ENCODE measurements at places on chromosomes 16 and 17.
A peak's percentile ranks its signal among the peaks of the same experiment; 100 is the strongest.

DNA sequence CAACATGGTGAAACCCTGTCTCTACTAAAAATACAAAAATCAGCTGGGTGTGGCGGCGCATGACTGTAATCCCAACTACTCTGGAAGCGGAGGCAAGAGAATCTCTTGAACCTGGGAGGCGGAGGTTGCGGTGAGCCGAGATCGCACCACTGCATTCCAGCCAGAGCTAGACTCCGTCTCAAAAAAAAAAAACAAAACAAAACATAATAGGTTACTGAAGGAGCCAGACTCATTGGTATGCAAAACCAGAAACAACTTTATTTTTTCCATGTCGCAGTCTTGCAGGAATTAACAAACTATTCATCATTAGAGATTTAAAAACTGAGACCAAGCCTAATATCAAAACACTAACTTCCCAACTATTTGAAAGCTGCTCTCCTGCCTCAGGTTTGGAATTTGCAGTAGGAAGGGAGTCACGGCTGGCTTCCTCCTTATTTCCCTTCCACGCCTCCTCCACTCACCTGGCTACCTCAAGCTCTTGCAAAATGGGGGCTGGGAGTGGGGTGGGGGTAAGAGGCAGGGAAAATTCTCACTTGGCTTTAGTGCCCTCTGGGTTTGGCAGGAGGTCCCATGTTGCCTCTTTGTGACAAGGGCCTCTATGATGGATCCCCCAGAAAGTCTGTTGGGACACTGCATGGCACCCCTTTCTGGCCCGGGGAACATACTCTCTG lies 34.1 kb upstream of the MYH10 start:
- DNase-seq = no peak

DNA sequence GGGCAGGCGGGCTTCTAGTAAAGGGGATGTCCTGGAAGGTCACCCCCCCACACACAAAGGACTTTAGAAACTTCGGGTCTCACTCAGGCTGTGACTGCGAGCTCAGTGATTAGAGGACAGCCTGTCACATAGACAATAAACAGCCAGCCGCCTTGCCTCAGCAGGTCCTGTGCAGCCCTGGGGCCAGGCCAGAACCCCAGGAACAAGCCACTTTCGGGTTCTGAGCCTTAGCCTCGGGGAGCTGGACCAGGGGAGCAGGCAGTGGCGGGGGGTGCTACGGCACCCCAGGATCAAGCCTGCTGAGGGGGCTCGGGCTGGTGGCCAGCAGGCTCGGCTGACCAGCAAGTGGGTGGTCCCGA lies 1.1 kb downstream of the GAS7 start:
- no peak for DNase-seq

GRCh38 chr17:46191322-46192188 lies 1.7 kb downstream of the KANSL1 start:
- DNase-seq = no peak

GRCh38 chr16:78768718-78769117 lies 669.3 kb downstream of the WWOX start:
- DNase-seq = no peak

GRCh38 chr16:86854626-86855294 lies 276.4 kb downstream of the FOXL1 start:
- no peak for DNase-seq

DNA sequence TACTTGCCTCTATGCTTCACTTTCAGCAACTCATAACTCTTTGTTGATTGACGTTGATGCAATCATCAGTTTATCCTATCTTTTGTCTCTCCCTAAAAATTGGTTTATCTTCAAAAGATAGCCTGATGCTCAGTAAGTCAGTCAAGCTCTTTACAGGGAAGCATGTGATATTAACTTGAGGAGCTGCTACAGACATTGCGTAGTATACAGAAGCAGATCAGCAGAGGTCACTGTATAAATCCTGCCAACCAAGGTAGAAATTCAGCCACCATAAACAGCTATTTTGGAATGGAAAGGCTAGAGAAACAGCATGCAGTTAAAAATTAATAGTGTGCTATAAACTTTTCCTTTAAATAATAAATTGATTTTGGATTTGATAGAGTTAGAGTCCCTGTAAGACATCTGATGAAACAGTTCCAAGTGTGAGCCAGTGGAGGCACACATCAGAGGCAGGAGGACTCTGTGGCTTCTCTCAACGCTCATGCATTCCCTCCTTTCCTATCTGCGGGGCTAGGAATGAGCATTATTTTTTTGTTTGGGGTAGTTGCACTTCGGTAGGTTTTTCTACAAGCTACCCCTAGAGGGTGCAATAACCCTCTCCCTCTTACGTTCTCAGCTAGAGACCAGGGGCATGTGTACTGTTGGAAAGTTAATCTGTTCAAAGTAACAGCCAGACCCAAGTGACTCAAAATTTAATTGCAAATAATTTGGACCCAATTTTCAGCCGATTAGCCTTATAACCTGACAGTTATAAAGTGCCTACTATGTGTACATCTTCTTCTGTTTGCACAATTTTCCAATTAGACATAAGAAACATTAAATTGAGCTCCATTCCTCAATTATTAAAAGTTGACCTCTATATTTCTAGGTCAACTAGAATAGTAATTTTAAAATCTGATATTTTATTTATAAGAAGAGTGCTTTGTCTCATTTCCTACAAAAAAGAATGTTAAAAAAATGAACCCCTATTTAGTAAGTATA lies 647.7 kb upstream of the SOX9 start:
- no peak for DNase-seq

DNA sequence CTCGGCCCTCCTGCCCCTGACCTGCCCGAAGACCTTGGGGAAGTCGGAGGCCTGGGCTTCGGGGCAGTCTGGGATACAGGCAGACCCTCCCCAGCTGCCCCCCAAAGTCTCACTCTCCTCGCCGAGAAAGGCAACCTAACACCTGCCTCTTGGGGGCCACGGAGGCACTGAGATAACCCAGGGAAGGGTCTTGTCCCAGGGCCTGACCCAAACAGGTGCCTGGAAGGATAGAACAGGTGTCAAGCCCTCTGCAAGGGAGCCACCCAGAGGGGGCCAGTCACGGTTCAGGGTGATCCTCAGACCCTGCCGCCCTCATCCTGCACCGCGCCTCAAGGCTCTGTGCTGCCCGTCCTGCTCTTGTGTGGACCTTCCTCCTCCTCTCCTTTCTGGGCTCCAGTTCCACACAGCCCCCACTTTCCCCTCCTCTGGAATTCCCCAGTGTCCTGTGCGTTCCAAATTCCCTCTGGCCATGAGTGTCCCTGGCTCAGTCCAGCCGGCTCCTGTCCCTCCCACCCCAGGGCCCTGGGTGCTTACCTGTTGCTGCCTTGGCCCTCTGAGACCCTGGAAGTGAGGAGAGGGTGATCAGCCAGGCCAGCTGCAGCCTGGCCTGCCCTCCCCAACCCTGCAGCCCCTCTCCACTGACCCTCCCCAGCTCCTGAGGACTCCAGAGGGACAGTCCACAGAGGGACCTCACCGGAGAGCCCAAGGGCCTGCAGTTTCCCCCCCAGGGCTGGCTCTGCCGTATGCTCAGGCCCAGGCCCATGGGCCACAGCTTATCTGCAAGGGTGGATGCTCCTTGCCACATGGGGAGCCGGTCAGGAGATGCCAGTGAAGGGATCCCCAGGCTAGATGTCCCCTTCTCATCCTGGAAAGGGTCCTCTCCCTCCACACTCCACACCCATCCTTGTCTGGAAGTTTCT lies 3.8 kb downstream of the PRSS27 start:
- no peak for DNase-seq

- DNase-seq = peak; percentile 30
These were observed 1.9 kb downstream of the MNT start for GRCh38 chr17:2398655-2399571.

GRCh38 chr17:5820721-5821456 lies 236.6 kb upstream of the NLRP1 start:
- no peak for DNase-seq

DNA sequence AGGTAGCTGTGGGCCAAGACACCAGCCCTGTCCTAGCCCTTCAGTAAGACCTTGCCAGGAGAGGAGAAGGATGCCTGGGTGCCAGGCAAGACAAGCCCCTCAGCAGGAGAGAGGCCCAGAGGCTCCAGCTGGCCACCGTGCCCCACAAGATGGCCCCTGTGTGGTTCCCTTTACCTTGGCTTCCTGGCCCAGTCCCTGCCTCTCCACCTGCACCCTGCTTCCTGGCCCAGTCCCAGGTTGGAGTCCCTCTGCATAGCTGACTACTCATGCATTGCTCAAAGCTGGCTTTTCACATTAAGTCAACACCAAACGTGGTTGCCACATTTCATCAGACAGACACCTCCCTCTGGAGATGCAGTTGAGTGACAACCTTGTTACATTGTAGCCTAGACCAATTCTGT lies 4.0 kb downstream of the SYNGR3 start:
- no peak for DNase-seq

DNA sequence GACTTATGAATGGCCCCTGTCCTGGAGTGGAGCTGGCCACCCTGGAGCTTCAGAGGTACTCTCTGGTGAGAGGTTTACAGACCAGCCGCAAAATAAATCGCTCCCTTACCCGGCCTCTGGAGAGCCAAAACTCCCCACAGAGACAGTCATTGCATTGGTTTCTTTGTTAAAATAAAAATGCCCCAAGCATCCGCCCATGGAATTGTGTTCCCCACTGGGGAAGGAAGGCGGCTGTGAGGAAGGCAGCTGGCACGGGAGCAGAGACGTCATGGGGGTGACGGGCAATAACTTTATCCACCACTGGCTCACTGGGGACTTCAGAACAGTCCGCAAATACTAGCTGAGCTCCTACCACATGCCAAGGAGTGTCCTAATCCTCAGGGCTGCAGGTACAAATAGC lies 266.2 kb upstream of the FOXF1 start:
- DNase-seq = no peak

DNA sequence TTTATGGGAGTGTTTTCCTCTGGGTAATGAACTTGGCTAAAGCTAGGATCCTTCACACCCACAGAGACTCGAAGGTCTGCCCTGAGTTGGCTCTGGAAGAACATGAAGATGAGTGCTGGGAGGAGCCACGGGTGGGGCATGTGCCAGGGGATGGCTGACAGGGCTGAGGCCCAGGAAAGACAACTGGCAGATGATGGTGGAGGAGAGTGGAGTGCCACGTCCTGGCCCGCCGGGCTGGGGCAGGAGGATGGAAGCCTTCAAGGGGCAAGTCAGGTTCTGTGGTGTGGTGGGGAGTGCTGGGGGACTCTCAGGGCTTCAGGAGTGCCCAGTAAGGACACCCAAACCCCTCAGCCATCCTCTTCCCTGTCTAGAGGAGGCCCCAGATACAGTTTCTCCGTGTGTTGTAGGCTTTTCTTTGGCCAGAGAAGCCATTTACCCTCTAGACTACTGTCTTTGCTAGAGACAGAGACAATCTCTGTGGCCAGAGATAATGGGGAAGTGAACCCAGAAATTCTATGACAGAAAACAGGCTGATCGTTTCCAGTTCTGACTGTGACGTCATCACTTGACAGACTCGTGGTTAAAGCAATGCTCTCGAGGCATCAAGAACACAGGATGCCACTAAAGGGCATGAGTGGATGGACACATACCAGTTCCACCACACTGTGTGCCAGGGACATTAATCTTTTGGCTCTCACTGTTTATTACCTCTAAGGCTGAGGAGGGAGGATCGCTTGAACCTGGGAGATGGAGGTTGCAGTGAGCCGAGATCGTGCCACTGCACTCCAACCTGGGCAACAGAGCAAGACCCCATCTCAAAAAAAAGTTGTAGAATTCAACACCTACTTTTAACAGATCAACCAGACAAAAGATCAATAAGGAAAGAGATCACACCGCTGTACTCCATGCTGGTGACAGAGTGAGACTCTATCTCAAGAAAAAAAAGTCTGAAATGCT lies 18.6 kb upstream of the SLC5A10 start:
- DNase-seq = no peak

DNA sequence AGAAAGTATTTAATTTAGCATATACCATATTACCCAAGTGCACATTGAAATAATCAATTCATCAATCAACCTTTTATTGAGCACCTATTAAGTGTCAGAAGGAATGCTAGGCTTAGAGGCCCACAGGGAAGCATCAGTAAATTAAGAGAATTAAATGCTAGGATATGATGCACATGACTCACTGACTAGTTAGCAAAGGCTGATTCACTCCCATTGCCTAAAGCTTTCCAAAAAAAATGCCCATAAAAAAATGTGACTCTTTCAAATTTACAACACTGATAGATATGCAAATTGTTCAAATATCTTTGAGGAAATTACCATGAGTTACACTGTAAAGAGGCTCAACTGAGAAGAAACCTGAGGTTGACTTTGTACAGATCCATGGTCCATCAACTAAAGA lies 883.3 kb downstream of the CDH11 start:
- no peak for DNase-seq

DNA sequence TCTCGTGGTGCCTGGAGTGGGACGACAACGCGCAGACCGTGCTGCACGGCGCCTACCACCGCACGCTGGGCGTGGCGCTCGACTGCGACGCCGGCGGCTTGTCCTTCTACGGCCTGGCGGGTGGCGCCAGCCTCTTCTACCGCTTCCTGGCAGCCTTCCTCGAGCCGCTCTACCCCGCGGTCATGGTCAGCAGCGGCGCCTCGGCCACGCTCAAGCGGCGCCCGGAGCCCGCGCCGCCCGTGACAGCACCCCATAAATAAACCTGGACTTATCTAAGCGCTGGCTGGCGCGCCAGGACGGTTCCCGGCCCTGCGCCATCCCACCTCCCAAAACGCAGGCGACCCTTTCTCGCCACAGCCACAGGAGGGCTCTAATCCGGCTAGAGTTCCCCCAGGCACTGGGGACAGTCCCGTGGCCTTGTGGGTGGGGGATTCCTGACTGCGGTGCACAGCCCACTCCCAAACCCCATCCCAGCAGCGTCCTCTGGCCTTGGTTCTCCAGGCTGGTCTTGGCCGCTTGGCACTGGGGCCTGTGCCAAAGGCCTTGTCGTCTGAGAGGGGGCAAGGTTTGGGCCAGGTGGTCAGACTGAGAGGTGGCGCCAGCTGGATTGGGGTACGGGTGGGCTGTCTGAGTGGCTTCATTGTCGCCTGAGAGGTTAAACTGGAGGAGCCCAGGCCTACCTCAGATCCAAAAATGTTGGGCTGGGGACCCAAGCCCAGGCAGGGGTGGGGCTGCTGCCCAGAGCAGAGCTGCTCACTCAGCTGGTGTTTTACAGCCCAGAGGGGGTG lies 10.1 kb upstream of the SLC16A5 start:
- no peak for DNase-seq

DNA sequence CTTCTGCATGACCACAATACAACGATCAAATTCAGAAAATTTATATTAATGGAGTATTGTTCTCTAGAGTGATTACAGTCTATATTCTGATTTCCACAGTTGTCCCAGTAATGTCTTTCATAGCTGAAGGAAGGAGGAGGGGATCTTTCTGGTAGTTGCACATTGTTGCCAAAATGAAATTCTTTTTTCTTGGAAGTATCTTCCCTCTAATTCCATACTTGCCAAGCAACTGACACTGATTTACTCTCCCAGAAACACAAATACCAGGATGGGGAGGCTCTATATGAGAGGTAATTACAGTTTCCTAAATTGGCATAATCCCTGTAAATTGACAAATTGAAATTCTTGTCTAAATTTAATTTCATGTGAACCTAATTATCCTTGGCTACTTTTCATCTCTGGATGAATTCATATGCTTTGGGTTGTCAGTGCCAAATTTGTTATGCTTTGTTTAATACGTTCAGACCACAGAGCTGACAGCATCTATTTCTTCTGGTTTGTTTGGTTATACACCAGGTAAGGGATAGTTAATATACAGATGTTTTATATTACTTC lies 30.0 kb downstream of the NOL11 start:
- no peak for DNase-seq

GRCh38 chr16:728131-728889 lies 1.4 kb downstream of the HAGHL start:
- DNase-seq = no peak

GRCh38 chr16:90026135-90026534 lies 6.9 kb upstream of the DBNDD1 start:
- DNase-seq = no peak

GRCh38 chr16:72373201-72373600 lies 201.2 kb upstream of the PMFBP1 start:
- DNase-seq = no peak

Data from stimulated activated CD4-positive, alpha-beta T cell treated with anti-CD3 and anti-CD28 coated beads, Interleukin-1b, Interleukin-23, amount 100 ng/mL, for 1 hour (primary cell).